Naive B cell (primary cell): ENCODE measurements at places on chromosomes 13 and 19. TPM values are rescaled to one million over a fixed set of nuclear protein-coding genes. Genes with fewer than 3 reads are reported as not detected.
A peak's percentile ranks its signal among the peaks of the same experiment; 100 is the strongest.

DNA sequence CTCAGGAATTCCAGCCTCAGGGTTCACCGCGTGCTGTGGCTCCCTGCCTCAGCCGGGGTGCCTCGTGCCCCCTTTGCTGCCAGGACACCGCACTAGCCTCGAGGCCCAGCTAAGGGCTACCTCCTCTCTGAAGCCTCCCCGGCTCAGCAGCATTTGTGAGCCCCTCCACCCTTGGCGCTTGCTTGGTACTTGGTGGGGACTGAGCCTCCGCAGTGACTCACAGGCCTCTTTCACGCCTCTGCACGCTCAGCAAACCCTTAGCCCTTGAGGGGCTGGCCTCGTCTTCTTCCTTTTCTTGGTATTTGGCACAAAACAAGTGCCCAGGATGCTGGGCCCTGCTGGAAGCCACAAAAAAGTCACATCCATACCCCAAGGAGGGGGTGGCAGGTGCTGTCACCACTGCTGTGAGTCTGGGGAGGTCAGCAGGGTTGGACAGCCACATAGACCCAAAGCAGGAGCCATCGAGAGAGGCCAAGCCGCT, 85.4 kb upstream of the TM9SF2 start:
- H3K36me3 ChIP-seq = no peaks in the 10 kb centered on the region
- no peaks in the 10 kb centered on the region for H3K27me3 ChIP-seq
- H3K4me1 ChIP-seq = peaks cover 21% of the 10 kb centered on the region
- DNase-seq = no peak
- H3K4me3 ChIP-seq = no peak overlapping the region

Gene RAB20
- 2.0 TPM for polyA plus RNA-seq

Gene TMEM221
- polyA plus RNA-seq = not detected

- H3K36me3 ChIP-seq = no peaks in the 10 kb centered on the region
- peaks cover 6% of the 10 kb centered on the region for H3K27me3 ChIP-seq
- no peak for DNase-seq
- no peak overlapping the region for H3K4me3 ChIP-seq
- H3K27ac ChIP-seq = no peak overlapping the region
Measured at GRCh38 chr13:20363603-20364002, 131.5 kb upstream of the GJB6 start.

Gene NKPD1
- not detected for polyA plus RNA-seq

Gene HIPK4
- polyA plus RNA-seq = not detected

Gene DIRAS1
- polyA plus RNA-seq = 0.92 TPM

Gene TRPC4
- not detected for polyA plus RNA-seq

- peaks cover 2% of the 10 kb centered on the region for H3K36me3 ChIP-seq
- no peak for DNase-seq
- peaks cover 4% of the 10 kb centered on the region for H3K4me1 ChIP-seq
- peaks cover 1% of the 10 kb centered on the region for H3K27me3 ChIP-seq
- H3K27ac ChIP-seq = no peak overlapping the region
- no peak overlapping the region for H3K4me3 ChIP-seq
Measured at GRCh38 chr13:33322543-33322809, 36.9 kb upstream of the STARD13 start.

Gene ZNF227
- polyA plus RNA-seq = 13.9 TPM

GRCh38 chr13:99900960-99901359, 70.6 kb downstream of the ZIC5 start:
- no peak overlapping the region for H3K27ac ChIP-seq
- no peak overlapping the region for H3K4me3 ChIP-seq
- peaks cover 60% of the 10 kb centered on the region for H3K27me3 ChIP-seq
- no peak for DNase-seq
- peaks cover 8% of the 10 kb centered on the region for H3K36me3 ChIP-seq

DNA sequence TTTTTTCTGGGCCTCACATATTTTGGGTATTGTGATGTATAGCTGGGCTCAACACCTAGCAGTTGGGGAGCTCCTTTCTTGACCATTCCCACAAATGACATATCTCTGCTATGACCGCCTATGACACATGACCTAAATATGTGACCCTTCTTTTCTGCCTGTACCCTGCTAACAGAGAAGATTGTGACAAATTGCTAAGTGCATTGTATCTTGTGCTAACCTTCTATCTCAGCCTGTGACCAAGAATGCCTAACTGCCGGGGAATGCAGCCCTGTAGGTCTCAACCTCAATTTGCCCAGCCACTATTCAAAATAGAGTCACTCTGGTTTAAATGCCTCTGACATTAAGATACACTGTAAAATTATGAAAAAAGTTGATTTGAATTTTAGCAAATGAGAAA, 6.8 kb upstream of the ZNF429 start:
- no peak for DNase-seq
- H3K27ac ChIP-seq = no peak overlapping the region
- no peak overlapping the region for H3K4me3 ChIP-seq
- no peaks in the 10 kb centered on the region for H3K27me3 ChIP-seq
- no peaks in the 10 kb centered on the region for H3K4me1 ChIP-seq
- H3K36me3 ChIP-seq = no peaks in the 10 kb centered on the region

Gene ZGLP1
- not detected for polyA plus RNA-seq

DNA sequence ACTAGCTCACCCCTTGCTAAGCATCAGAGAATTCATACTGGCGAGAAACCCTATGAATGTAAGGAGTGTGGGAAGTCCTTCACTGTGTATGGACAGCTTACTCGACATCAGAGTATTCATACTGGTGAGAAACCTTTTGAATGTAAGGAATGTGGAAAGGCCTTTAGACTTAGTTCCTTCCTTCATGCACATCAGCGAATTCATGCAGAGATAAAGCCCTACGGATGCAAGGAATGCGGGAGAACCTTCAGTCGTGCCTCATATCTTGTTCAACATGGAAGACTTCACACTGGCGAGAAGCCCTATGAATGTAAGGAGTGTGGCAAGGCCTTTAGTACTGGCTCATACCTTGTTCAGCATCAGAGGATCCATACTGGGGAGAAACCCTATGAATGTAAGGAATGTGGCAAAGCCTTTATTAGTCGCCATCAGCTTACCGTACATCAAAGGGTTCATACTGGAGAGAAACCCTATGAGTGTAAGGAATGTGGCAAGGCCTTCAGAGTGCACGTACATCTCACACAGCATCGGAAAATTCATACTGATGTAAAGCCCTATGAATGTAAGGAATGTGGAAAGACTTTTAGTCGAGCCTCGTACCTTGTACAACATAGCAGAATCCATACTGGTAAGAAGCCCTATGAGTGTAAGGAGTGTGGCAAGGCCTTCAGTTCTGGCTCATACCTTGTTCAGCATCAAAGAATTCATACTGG, 17.3 kb downstream of the ZNF30 start:
- no peak for DNase-seq
- peaks cover 27% of the 10 kb centered on the region for H3K36me3 ChIP-seq

DNA sequence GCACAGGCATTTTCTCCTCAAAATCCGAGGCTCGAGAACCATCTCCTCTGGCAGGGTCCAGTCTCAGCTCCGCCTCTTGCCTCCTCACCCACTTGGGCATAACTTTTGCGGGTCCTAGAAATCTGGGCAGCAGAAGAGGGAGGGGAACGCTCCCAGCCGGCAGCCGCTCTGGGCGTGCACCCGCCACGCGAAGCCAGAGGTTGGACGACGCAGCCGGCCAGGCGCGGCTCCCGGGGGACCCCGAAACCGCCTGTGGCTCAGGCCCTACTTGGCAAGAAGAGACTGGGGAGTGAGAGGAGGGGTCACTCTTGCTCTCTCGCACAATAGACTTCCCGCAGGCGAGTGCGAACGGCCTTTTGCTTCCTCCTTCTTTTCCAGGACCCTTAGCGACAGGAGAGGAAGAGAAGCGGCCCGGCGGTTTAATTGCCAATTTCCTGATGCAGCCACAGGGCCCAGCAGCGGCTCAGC, 6.0 kb upstream of the SOX1 start:
- peaks cover 8% of the 10 kb centered on the region for H3K4me1 ChIP-seq
- H3K4me3 ChIP-seq = no peak overlapping the region
- no peak for DNase-seq

GRCh38 chr13:30850204-30850866, 55.7 kb upstream of the MEDAG start:
- H3K36me3 ChIP-seq = no peaks in the 10 kb centered on the region
- H3K27me3 ChIP-seq = peaks cover 13% of the 10 kb centered on the region
- DNase-seq = no peak
- H3K27ac ChIP-seq = no peak overlapping the region
- no peak overlapping the region for H3K4me3 ChIP-seq
- H3K4me1 ChIP-seq = peaks cover 4% of the 10 kb centered on the region

DNA sequence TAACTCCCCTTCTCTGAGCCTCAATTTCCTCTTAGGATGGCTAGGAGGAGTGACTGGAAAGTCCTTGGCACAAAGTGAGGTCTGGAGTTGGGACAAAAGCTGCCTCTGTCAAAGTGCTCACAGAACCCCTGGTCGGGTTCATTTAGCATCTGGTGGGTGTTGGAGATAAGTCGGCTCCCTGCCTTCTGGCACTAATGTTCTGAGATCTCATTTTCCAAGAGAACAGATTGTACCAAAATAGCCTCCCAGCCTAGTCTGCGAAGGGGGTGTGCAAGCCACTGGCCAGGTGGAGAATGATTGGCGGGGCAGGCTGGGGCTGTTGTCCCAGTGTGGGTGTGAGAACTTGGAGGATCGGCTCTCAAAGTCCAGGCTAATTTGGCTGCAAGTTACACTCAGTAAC, 20.7 kb upstream of the NWD1 start:
- no peaks in the 10 kb centered on the region for H3K27me3 ChIP-seq
- H3K4me1 ChIP-seq = no peaks in the 10 kb centered on the region

DNA sequence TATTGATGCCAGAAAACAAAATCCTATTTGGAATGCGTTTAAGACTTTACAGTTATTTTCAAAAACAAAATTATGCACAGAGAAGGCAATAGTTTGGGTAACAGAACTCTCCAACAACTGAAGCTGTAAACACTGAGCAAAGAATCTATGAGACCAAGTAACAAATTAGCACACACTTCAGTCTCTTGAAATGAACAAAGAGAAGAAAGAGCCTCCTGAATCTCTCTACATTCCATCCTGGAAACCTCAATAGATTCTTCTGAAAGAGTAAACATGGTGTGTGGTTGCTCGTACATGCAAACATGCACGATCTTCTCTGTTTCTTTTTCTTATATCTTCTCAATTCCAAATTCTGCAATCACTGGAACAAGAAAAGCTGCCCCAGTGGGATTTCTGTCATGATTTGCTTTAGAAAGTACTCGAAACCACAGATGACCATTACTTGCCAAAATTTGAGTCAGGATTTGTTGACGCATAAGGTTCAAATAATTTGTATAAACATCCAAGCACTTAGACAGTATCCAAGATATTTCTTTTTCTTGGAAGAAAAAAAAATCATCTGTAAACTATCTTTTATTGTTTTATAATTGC, 137.9 kb upstream of the DACH1 start:
- H3K27ac ChIP-seq = no peak overlapping the region
- no peak for DNase-seq
- no peaks in the 10 kb centered on the region for H3K36me3 ChIP-seq
- no peaks in the 10 kb centered on the region for H3K4me1 ChIP-seq
- H3K27me3 ChIP-seq = no peaks in the 10 kb centered on the region

DNA sequence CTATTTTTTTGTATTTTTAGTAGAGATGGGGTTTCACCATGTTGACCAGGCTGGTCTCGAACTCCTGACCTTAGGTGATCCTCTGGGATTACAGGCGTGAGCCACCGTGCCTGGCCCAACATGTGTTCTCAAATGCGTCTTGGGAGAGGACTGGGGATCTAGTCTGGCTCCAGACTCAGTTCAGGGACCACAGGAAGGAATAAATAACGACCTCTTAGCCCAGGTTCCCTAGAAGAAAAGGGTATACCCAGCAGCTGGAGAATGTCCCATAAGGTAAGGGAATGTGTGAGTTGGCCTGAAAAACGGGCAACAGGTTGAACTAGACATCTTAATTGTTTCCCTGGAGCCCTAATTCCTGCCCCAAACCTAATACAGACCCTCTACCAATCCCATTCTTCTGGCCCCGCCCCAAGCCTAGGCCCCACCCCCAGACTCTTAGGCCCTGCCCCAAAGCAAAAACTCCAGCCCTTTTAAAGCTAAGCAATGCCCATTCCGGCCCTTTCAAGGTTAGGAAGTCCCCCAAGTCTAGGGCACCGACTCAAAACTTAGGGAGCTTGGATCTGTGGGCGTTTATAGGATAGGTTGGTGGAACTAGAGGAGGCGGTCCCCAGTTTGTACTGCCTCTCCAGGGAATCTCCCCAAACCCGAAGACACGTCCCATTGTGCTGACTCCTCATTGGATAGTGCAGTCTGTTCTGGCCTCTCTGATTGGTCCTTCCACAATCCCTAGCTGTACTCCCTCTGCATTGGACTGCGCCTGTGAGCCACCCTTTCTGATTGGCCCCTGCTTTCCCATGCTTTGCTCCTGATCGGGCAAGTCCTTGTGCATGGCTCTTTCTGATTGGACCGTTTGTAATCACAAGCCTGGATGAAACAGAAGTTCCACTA, 5.4 kb upstream of the LRFN1 start:
- peak overlapping the region; percentile 36 for H3K27ac ChIP-seq
- no peaks in the 10 kb centered on the region for H3K27me3 ChIP-seq
- H3K36me3 ChIP-seq = no peaks in the 10 kb centered on the region
- H3K4me3 ChIP-seq = no peak overlapping the region
- peaks cover 38% of the 10 kb centered on the region for H3K4me1 ChIP-seq
- no peak for DNase-seq
